ENCODE measurements at places on chromosomes 11 and 22. TPM values are rescaled to one million over a fixed set of nuclear protein-coding genes. Genes with fewer than 3 reads are reported as not detected.

GRCh38 chr22:19543970-19544708 is 19.9 kb upstream of the CLDN5 start:
- H3K4me1 ChIP-seq, result no peaks in the 10 kb centered on the region
- H3K4me3 ChIP-seq, result no peak overlapping the region
- H3K27me3 ChIP-seq, result no peaks in the 10 kb centered on the region
- H3K36me3 ChIP-seq, result no peaks in the 10 kb centered on the region

DNA sequence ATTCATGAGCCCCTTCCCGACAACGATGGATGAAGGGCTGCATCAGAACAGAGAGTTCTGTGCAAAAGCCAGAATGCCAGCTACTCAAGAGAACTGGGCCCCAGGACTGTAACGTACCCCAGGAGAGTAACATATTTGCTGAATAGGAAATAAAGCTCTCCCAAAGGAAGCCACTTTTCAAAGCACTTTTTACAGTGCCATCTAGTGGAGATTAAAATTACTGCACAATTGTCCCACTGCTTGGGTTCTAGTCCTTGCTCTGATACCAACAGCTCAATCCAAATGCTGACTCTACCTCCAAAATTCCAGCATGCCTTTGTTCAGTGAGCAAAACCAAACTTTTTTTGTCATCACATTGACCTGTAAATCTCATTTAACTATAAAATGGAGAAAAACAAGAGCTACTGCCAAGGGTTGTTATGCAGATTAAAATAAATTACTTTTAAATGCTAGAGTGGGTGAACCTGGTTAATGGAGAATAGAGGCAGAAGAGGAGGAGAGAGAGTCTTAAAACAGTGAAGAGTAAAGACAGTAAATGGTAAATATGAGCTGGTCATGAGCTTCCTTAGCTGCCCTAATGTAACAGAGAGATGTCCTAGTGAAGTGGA is 87.6 kb upstream of the FSHB start:
- no peaks in the 10 kb centered on the region for H3K36me3 ChIP-seq
- H3K27me3 ChIP-seq, result no peaks in the 10 kb centered on the region
- no peak overlapping the region for H3K4me3 ChIP-seq
- no peak overlapping the region for H3K27ac ChIP-seq
- no peaks in the 10 kb centered on the region for H3K4me1 ChIP-seq

- no peak for DNase-seq
- H3K27ac ChIP-seq, result no peak overlapping the region
- no peaks in the 10 kb centered on the region for H3K27me3 ChIP-seq
- H3K4me1 ChIP-seq, result no peaks in the 10 kb centered on the region
- no peak overlapping the region for H3K4me3 ChIP-seq
Measured at GRCh38 chr11:13098063-13098462, 88.9 kb downstream of the RASSF10 start.

GRCh38 chr22:45731041-45731797 is 59.6 kb downstream of the ATXN10 start:
- no peaks in the 10 kb centered on the region for H3K27me3 ChIP-seq
- no peak overlapping the region for H3K27ac ChIP-seq
- no peak for DNase-seq

GRCh38 chr11:108122166-108122628 is 830 bp downstream of the ACAT1 start:
- no peaks in the 10 kb centered on the region for H3K27me3 ChIP-seq
- H3K4me3 ChIP-seq, result peak overlapping the region; percentile 72
- H3K4me1 ChIP-seq, result no peaks in the 10 kb centered on the region
- no peaks in the 10 kb centered on the region for H3K36me3 ChIP-seq

DNA sequence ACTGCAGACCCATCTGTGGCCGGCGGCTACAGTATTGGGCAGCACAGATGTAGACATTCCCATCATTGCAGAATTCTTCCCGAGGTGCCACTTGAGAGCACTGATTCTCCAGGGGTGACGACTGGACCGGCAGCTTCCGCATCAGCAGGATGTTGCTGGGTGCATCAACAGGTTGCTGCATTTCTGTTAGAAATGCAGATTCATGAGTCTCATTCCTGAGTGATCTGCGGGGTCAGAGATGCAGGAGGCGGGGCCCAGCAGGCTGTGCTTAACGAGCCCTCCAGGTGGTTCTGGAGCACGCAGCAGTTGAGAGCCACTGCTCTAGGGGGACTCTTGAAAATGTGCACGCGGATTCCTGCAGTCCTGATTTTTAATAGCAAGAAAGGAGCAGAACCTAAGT is 321.8 kb downstream of the TBC1D22A start:
- DNase-seq, result no peak
- H3K4me1 ChIP-seq, result no peaks in the 10 kb centered on the region
- no peak overlapping the region for H3K27ac ChIP-seq
- no peak overlapping the region for H3K4me3 ChIP-seq
- H3K27me3 ChIP-seq, result no peaks in the 10 kb centered on the region

DNA sequence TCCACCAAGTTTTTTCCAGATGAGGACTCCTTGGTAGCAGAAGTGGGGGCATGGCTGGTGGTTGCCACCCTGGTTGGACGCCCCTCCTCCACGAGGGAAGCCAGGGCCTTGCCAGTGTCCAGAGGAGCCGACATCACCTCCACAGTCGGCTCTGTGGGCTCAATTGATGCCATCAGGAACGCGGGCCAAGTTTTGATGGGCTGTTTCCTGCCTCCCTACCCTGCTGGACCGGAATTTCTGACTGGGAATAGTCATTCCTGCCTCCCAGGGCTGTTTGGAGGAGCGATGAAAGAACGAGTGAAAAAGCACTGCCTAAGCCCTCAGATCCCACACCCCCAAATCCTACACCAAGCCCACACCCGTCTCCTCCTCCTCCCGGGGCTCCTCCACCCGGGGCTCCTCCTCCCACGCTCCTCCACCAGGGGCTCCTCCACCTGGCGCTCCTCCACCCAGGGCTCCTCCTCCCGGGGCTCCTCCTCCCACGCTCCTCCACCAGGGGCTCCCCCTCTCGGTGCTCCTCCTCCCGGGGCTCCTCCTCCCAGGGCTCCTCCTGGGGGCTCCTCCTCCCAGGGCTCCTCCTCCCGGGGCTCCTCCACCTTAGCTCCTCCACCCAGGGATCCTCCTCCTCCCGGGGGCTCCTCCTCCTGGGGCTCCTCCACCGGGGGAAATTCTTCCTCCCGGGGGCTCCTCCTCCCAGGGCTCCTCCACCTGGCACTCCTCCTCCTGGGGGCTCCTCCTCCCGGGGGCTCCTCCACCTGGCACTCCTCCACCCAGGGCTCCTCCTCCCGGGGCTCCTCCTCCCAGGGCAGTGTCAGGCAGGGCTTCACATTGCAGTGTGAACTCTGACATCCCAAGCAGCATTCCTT is 10.0 kb upstream of the PRR5 start:
- no peak overlapping the region for H3K27ac ChIP-seq
- no peaks in the 10 kb centered on the region for H3K4me1 ChIP-seq
- H3K4me3 ChIP-seq, result no peak overlapping the region
- no peak for DNase-seq

The C11orf87 gene
- not detected for total RNA-seq

DNA sequence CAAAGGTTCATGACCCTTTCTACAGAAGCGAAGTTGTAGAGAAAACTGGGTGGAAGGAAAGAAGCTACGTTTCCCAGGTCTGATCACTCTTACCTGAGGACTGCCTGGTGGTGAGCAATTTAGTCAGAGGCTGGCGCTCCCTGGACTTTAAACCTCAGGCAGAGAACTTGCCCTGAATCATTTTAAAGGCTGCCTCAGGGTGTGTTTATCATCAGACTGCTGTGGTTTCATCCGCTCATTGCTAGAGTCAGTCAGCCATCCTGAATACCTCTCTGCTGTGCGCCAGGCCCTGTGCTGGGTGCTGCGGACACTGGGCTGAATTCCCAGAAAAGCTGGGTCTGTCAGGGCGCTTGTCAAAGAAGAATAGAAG is 2.7 kb downstream of the DTX4 start:
- no peaks in the 10 kb centered on the region for H3K4me1 ChIP-seq
- H3K27ac ChIP-seq, result no peak overlapping the region
- no peaks in the 10 kb centered on the region for H3K27me3 ChIP-seq
- DNase-seq, result no peak
- H3K36me3 ChIP-seq, result no peaks in the 10 kb centered on the region
- no peak overlapping the region for H3K4me3 ChIP-seq

The TAF6L gene
- 9.5 TPM for total RNA-seq

GRCh38 chr22:38911434-38911833 is 39.4 kb upstream of the CBX6 start:
- no peak overlapping the region for H3K4me3 ChIP-seq
- no peaks in the 10 kb centered on the region for H3K36me3 ChIP-seq
- DNase-seq, result no peak
- no peak overlapping the region for H3K27ac ChIP-seq

- H3K36me3 ChIP-seq, result no peaks in the 10 kb centered on the region
- H3K4me3 ChIP-seq, result no peak overlapping the region
- H3K4me1 ChIP-seq, result no peaks in the 10 kb centered on the region
- no peak overlapping the region for H3K27ac ChIP-seq
- H3K27me3 ChIP-seq, result no peaks in the 10 kb centered on the region
Measured at GRCh38 chr11:131544591-131544990, 174.2 kb downstream of the NTM start.

The ZBTB44 gene
- total RNA-seq, result 48.5 TPM

DNA sequence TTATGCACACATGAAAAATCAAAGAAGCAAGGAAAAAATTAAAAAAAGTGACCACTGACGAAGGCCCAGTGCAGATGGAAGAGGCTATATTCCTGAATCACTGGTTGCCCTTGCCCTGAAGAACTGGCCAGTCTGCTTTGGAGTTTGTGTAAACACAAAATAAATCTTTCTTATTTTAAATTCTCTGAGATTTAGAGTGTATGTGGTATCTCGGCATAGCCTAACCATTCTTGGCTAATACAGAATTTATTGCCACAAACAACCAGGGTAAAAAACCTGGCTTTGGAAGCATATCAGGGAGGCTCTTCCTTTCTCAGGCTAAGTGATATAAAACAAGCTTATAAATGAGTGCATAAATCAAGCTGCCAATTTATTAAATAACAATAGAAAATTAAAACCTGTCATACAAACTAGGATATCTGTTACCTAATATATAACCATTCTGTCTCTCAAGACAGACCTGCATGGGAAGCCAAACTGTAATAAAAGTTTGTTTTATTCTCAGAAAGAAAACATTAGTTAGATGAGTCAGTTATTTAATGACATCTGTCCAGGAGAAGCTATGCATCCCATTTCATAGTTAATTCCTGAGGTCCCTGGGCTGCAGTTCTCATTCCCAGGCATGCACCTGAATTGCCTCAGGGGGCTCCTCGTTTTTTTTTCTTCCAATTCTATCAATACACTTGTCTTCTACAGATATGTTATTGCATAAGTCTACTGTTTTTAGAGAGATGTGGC is 6.1 kb upstream of the TMEM135 start:
- H3K4me3 ChIP-seq, result no peak overlapping the region
- H3K27me3 ChIP-seq, result no peaks in the 10 kb centered on the region
- no peaks in the 10 kb centered on the region for H3K4me1 ChIP-seq
- no peaks in the 10 kb centered on the region for H3K36me3 ChIP-seq

DNA sequence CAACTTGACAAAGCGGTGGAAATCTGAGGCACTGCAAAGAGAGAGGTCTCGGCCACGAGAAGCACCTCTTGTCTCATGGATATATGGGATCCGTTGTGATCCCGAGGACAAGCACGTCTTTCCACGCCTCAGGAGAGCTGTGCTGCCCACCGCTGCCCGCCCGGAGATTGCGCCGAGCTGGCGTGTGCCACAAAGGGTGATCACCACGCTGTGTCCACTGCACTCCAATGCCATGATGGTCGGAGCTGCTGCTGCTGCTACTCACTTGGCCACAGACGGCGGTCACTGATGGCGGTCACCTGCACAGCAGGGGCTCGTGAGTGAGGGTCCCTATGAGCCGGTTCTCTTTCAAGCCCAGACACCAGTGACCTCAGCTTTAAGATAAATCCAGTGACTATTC is 51.1 kb downstream of the SHANK2 start:
- no peaks in the 10 kb centered on the region for H3K36me3 ChIP-seq
- H3K27me3 ChIP-seq, result no peaks in the 10 kb centered on the region
- no peak overlapping the region for H3K27ac ChIP-seq
- H3K4me3 ChIP-seq, result no peak overlapping the region
- H3K4me1 ChIP-seq, result no peaks in the 10 kb centered on the region
- DNase-seq, result no peak

- no peak overlapping the region for H3K4me3 ChIP-seq
- H3K36me3 ChIP-seq, result no peaks in the 10 kb centered on the region
- no peak for DNase-seq
- H3K4me1 ChIP-seq, result no peaks in the 10 kb centered on the region
- H3K27me3 ChIP-seq, result no peaks in the 10 kb centered on the region
Measured at GRCh38 chr11:70472240-70472639, 73.9 kb downstream of the CTTN start.

- no peak overlapping the region for H3K27ac ChIP-seq
- no peak for DNase-seq
- H3K27me3 ChIP-seq, result no peaks in the 10 kb centered on the region
- H3K4me1 ChIP-seq, result no peaks in the 10 kb centered on the region
- H3K36me3 ChIP-seq, result no peaks in the 10 kb centered on the region
- no peak overlapping the region for H3K4me3 ChIP-seq
Measured at GRCh38 chr11:94574193-94574961, 7.2 kb downstream of the PIWIL4 start.

GRCh38 chr11:125871391-125872137 is 15.9 kb upstream of the HYLS1 start:
- H3K4me1 ChIP-seq, result no peaks in the 10 kb centered on the region
- no peak overlapping the region for H3K4me3 ChIP-seq
- no peak overlapping the region for H3K27ac ChIP-seq
- H3K36me3 ChIP-seq, result no peaks in the 10 kb centered on the region
- H3K27me3 ChIP-seq, result no peaks in the 10 kb centered on the region
- no peak for DNase-seq

DNA sequence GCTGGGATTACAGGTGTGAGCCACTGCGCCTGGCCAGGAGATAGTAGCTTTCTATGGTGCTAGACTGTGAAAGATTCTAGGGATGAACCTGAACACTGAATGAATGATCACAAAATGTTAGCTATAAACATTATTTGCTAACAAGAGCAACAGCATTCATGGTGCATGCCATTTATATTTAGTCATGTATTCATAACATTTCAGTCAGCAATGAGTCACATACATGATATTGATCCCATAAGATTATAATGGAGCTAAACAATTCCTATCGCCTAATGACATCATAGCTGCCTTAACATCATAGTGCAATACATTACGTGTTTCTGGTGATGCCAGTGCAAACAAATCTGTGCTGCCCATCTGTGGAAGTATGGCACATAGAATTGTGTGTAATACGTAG is 164.1 kb downstream of the ARHGAP42 start:
- no peaks in the 10 kb centered on the region for H3K27me3 ChIP-seq
- no peak overlapping the region for H3K4me3 ChIP-seq
- no peak for DNase-seq
- H3K27ac ChIP-seq, result no peak overlapping the region
- no peaks in the 10 kb centered on the region for H3K36me3 ChIP-seq

GRCh38 chr11:33892906-33893594 is 1.2 kb upstream of the LMO2 start:
- no peak overlapping the region for H3K4me3 ChIP-seq
- H3K36me3 ChIP-seq, result no peaks in the 10 kb centered on the region
- H3K27me3 ChIP-seq, result no peaks in the 10 kb centered on the region
- no peaks in the 10 kb centered on the region for H3K4me1 ChIP-seq
